ENCODE measurements at places on chromosomes 4 and X.
A peak's percentile ranks its signal among the peaks of the same experiment; 100 is the strongest.

- DNase-seq: no peak
Observed at GRCh38 chrX:23861215-23861896, 46.4 kb downstream of the APOO start.

- DNase-seq: no peak
Observed at GRCh38 chr4:15385928-15386327, 41.9 kb upstream of the C1QTNF7 start.

GRCh38 chr4:76748649-76749048 lies 149.3 kb downstream of the SOWAHB start:
- DNase-seq: no peak

DNA sequence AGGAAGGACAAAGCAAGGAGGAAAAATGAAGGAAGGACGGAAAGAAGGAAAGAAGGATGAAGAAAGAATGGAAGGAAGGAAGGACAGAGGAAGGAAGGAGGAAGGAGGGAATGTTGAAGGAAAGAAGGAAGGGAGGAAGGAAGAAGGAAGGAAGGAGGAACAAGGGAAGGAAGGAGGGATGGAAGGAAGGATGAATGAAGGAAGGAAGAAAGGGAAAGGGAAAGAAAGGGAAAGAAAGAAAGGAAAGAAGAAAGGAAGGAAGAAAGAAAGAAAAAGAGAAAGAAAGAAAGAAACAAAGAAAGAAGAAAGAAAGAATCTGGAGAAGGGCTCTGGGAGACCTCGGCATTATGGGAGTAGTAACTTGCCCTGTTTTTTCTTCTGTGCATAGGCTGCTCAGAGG lies 70.8 kb upstream of the SHISA3 start:
- DNase-seq: no peak

DNA sequence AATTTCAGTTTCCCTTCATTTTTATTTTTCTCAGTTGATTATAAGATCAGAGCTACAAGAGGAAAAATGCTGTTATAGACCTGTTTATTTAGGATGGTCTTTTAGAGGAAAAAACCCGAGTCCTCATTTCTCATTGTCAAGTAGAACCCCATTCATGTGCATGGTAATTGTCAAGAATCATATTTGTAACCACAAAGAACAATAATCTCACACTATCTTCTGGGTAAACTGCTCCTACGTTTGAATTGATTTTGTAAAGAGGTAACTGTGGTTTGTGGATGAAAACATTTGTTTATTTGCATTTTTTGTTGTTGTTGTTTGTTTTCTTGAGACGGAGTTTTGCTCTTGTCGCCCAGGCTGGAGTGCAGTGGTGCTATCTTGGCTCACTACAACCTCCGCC lies 23.8 kb downstream of the RAPGEF2 start:
- DNase-seq: no peak

- DNase-seq: no peak
Observed at GRCh38 chr4:17567271-17567670, 9.7 kb upstream of the LAP3 start.

- no peak for DNase-seq
Observed at GRCh38 chrX:22118161-22118830, 86.2 kb downstream of the PHEX start.

- DNase-seq: peak; percentile 78
Observed at GRCh38 chr4:141375855-141376254, 155.2 kb downstream of the ZNF330 start.

DNA sequence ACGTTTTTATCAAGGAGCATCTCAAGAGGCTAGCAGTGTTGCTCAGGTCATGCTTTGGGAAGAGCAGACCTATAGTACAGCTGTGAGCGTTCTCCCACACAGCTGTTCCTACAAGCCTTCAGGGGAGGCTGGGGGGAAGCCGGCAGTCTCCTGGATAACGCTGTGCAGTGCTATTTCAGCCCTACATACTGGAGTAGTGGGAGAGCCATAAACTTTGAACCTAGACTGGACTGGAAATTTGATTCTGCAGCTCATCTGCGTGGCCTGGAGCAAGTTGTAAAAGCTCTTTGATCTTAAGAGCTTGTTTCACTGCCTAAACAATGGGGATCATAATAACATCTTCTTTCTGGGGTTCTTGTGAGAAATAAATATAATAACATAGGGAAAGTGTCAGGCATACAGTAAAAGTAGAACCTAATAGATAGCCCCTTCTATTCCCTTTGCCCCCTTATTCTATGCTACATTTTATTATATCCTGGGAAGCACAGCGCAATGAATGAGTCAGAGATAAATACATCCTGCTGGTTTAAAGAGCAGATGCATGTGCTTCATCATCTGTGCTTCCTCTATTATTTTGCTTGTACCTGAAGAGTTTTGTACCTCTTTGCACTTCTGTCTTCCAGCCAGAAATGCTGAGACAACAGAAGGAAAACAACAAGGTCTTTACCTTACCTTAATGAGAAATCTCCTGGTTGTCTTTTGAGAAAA lies 14.7 kb upstream of the AMBN start:
- no peak for DNase-seq

GRCh38 chrX:118677318-118677717 lies 50.1 kb upstream of the IL13RA1 start:
- DNase-seq: no peak

- no peak for DNase-seq
Observed at GRCh38 chrX:105167233-105167632, 53.3 kb downstream of the TEX13A start.

GRCh38 chrX:107744868-107745267 lies 30.7 kb downstream of the TSC22D3 start:
- no peak for DNase-seq

GRCh38 chr4:176845636-176846035 lies 52.9 kb upstream of the VEGFC start:
- DNase-seq: no peak

DNA sequence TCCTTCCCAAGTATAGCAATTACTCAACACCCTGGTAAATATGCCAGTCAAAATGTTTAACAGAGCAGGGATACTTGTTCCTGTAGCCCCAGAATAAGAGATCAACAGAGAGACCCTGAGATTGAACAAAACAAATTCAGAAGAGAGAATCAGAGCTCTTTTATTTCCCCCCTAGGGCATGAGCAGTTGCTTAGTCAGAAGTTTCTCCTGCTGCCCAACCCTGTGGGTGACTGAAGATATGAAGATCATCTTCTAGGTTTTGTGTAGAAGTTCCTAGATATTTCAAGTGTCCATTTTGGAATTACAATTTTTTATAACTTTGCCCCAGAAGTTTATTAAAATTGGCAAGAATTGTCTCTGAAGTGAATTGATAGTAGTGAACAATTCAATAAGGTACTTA lies 59.1 kb upstream of the RXFP1 start:
- no peak for DNase-seq

GRCh38 chr4:133600008-133600407 lies 450.9 kb downstream of the PCDH10 start:
- DNase-seq: no peak
